Substantia nigra (tissue), 51 donors: ENCODE measurements at places on chromosomes 12 and 14.

DNA sequence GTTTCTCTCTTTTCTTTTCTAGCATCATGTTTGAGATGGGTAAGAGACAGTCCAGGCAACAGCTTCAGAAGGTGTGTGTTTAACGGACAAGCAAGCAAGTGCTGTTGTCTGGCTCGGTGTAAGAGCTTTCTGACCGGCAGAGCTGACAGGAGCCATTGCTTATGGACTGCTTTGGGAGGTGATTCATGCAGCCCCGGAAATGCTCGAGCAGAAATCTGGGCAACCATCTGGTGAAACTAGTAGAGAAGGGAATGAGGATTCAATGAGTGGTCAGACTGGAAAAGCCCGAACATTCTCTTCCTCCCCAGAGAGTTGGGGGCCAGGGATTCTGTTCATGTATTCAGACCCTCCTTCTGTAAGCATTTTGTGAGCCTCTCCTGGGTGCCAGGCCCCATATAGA, 24.4 kb downstream of the TUNAR start:
- DNase-seq = no peak

DNA sequence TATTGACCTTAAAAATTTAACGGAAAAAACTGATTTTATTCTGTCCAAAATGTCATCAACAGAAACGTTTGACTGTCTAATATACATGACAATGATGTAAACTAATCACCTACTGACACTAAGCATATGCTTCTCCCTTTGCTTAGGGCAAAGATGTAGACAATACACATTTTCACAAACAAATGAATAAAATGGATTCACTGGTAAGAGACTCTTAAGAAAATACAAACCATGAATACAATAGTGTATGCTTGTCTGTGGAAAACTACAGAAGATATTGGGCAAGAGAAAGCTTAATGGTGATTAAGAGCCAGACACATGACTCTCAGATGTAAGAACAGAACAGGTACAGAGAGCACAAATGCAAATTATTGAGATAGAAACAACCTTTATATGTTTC, 1248.7 kb downstream of the FSCB start:
- no peak for DNase-seq

DNA sequence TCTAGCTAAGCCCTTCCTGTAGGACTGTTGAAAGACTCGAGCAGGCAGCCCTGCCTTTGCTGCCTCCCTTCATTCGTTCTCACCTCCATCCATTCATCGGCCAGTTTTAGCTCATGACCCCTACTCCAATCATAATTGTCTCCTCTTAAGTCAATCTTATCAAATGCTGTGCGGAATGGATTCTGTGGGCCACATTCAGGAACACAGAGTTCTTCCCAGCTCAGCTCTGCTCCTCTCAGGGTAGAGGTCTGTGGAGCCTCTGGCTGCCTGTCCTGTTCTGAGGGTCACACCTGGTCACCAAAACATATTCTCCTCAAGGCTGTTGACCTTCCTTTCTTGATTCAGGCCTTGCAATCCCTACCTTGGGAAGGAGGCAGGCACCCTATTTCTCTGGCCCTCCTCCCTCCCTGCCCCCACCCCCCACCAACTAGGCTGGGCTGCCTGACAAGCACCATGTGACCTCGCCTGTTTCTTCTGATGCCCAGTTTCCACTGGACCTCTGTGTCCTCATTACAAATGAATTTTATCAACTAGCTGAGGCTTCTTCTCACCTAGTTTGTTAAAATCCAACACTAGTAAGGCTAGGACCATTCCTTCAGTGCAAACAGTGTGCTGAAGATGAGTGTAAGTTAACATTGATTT, 3.5 kb downstream of the SMCO2 start:
- no peak for DNase-seq

DNA sequence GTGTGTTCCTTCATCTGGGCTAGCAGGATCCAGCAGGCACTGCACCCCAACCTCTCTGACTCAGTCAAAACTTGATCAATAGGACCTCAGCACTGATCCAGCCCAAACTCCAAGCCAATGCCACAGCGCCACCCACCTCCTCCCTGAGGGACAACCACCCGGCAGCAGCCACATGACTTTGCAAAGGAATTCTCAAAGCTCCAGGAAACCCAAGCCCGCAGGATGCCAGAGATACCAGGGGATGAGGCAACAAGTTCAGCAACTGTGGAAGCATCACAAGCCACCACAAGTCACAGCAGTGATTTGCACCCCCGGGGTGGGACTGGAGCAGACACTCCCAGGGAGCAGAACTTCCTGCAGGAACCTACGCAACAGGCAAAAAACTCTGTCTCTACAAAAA, 37.3 kb downstream of the ACTN1 start:
- DNase-seq = no peak

DNA sequence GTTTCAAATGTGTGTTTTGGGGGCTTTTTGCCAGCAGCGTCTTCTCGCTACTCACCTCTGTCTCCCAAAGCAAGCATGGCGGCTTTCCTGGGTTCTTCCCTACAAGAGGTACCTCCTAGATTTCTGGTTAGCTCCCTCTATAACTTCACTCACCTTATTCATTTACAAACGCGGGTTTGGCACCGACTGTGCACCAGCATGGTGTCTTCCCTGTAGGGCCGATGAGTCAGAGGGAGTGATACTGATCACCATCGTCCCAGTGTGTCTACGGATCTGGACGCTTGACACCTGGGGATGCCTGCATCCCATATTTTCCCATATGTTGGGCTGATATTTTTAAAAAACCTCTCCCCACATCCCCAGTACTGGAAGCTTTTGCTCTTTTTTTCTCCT, 8.0 kb upstream of the SERPINA12 start:
- no peak for DNase-seq
